Fibroblast of skin of left biceps (primary cell): ENCODE measurements at places on chromosomes 5 and 9.
A peak's percentile ranks its signal among the peaks of the same experiment; 100 is the strongest.

- DNase-seq = no peak
These were observed 352.1 kb downstream of the MLLT3 start for GRCh38 chr9:20270161-20270560.

DNA sequence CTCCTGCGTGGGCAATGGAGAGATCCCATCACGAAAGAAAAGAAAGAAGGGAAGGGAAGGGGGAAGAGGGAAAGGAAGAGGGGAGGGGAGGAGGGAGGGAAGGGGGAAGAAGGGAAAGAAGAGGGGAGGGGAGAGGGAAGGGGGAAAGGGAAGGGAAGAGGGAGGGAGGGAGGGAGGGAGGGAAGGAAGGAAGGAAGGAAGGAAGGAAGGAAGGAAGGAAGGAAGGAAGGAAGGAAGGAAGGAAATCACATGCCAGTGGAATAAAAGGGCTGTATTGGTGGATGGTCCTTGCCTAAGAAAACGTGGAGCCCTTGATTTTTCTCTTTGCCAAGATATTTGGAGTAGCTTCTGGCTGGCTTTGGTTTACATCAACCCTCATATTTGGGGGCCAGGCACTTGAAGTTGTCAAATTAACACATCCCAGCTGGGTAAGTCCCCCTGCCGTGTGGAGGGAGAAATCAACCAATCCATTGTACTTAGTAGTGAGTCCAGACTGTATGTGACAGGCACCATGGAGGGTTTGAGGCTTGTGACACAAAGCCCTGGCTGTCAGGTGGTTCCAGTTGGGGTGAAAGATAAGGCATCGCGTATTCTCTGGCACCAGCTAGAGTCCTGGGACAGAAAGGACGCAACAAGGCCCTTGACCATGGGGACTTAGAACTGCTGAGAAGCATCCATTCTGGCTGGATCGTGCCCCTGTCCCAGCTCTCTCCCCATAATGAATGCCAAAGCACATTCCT lies 23.7 kb downstream of the IDNK start:
- DNase-seq = no peak

DNA sequence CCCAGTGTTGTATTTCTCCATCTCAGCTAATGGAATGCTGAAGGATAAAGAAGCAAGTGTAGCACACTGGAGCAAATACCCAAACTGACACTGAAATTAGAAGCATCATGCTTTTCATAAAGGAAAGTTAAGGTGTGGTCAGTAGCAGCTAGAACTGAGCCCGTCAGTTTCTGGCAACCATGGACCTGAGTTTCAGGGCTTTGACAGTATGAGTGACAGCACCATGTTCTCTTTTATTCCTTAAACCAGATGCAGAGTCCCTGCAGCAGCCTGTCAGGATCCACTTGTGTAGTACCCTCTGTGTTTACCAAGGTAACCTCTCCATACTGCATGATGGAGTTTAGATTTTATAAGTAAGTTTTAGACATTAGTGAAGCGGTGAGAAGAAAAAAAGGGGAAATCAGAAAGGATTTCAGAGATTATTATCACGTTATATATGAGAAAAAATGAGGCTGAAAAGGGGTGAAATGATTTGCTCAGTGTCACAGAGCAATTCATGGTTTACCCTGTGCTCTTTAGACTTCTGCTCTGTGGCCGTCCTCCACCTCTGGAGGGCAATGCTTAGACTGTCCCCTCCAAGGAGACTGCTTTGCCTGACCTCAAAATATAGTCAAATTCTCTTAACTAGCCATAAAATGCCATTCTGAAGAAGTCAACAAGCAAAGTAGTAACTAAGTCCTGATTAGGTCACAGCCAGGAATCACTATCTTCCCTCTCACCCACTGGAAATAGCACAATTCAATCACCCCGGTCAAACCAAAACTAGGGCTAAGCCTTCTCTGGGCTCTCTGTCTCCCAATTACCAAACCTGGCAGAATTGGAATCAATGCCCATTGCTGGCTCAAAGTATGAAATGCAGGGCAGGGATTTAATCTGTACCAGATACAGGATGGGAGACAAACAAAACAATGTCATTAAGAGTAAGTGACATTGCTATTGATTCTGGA lies 10.5 kb upstream of the MYOT start:
- no peak for DNase-seq

- no peak for DNase-seq
These were observed 360.2 kb downstream of the SLIT3 start for GRCh38 chr5:168940712-168941111.

DNA sequence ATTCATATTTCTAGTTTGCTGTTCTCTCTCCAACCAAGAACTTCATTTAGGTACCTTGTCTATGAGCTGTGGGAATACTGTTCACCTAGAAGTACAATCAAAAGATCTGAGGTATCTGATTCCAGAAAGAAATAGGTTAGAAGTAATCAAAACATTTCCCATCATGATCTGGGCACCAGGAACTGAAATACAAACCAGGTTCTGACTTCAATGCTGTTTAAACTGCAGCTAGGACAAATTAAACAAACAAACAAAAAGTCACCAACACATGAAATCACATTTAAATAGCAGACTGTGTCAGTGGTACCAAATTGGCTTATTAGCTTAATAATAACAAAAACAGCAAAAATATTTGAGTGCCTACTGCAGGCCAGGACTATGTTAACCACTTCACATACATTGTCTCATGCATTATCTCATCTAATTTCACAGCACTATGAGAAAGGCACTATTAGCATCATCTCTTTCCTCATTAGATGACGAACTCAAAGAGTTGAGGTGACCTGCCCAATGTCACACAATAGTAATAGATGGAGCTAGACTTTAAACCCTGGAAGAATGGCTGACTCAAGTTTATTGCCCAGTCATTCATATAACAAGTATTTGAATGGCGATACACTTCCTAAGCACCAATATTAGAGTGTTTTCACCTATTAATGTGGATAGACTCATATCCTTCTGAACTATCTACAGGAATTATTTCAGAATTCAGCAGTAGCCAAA lies 14.5 kb downstream of the PLPP1 start:
- no peak for DNase-seq

- no peak for DNase-seq
These were observed 80.5 kb downstream of the IRX2 start for GRCh38 chr5:2670940-2671339.

DNA sequence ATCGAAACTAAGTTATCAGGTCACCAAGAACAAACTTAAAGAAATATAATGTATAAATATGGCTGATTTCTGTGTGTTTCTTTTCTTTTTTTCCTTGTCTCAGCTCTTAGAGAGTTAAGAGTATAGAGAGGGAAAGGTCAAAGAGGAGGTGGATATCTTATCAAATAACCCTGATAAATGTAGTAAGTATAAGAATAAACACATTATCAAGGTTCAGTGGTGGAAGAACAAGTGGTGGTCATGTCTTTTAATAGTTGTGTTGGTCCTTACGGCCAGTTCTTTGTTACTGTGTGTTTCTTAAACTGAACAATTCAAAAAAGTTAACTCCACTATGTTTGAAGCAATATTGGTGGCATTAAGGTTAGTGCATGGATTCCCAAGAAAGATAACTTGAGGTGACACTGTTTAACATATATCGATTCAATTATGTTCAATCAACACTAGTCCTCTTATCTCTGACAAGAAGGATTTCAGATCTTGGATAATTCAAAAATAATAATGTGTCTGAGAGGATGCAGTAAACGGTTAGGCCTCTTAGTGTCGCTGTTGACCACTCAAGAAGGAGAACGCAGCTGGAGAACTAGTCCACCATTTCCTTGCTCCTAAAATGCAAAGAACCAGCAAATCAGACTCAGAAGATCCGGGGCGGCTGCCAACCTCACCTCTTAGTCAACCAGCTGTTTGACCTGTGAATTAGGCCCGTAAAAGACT lies at the start of gene PCDHGA3:
TSS of gene PCDHGA3 (plus strand) at position 588 of the 711 bp plus-strand sequence. CDS start 205 bp downstream, outside the sequence.
- no peak for DNase-seq

- DNase-seq = no peak
These were observed 5.1 kb downstream of the MLANA start for GRCh38 chr9:5895782-5896181.

GRCh38 chr9:71663216-71663615 lies 105.1 kb downstream of the CEMIP2 start:
- DNase-seq = no peak

- no peak for DNase-seq
These were observed 25.9 kb downstream of the HOMER1 start for GRCh38 chr5:79488058-79488457.

- DNase-seq = no peak
These were observed 91.3 kb upstream of the RASEF start for GRCh38 chr9:83154087-83154736.

DNA sequence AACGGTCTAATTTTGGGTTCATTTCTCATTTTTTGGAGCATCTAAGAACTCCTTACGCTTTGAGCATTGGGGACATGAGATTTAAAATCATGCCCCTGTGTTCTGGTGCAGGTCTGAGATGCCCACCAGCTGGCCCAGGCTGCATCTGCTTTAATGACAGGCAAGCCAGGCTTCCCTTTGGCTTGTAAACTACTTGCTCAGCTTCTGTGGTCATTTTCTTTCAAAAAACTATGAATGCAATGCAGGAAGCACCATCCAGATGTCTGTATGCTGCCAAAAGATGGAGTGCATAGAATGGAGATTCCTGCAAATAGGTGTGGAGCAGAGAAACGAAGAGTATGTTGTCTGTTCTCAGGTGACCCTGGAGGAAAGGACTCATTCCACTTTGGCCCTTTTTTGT lies 399.9 kb upstream of the ADAMTSL1 start:
- no peak for DNase-seq

GRCh38 chr5:138745268-138745667 lies 8.0 kb upstream of the CTNNA1 start:
- no peak for DNase-seq

GRCh38 chr9:74379718-74380117 lies 117.4 kb upstream of the RORB start:
- DNase-seq = no peak

DNA sequence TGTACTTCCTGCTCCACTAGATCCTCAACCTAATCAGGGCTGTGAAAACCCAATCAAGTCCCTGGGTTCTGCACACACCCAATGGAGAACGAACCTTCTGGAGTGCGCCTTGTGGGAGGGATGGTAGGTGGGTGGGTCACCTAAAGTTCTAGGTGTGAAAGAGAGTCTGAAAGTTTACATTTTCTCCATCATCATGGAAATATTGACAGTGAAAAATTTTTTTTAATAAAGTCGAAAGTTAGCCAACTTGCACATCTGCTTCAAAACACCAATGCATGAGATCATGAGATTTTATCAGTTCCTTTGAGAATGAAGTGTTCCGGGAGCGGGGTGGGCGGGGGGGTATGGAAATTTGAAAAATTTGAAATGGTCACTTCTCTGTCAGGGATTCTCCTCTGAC lies 21.7 kb downstream of the TAF11L14 start:
- DNase-seq = no peak

DNA sequence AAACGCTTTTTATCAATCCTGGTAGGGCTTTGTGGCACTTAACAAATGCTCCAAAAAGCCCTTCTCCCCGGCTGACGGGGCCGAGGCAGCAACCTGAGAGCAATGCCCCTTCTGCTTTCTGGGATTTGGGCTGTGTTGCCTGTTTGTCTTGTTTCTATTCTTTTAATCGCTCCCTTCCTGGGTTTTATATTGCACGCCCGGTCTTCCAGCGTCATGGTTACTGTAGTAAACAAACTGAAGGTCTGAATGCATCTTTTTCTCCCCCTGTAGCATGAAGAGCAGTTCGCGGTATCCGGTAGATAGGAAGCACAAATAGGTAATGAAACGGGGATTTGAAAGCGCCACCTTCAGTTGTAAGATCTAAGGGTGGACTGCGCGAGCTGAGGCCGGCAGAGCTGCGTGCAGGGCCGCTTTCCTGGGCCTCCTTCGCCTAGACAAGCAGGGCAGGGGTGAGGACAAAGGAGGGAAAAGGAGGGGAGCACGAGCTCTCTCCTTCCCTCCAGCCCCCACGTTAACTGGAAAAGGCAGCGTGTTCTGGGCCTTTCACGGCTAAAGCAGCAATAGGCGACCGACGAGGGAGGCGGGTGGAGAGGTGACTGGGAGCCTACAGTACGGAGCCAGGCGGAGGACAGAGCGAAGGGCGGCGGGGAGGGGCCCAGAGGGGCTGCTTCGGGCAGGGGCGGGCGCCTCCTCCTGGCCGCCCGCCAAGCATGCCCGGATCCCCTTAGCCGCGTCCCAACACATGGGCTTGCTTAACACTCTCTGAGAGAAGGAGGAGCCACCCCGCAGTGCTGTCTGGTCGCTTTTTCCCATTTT lies 49.3 kb upstream of the ZNF366 start:
- DNase-seq = peak; percentile 56

- DNase-seq = no peak
These were observed 66.0 kb downstream of the RAB3C start for GRCh38 chr5:58648846-58649245.

DNA sequence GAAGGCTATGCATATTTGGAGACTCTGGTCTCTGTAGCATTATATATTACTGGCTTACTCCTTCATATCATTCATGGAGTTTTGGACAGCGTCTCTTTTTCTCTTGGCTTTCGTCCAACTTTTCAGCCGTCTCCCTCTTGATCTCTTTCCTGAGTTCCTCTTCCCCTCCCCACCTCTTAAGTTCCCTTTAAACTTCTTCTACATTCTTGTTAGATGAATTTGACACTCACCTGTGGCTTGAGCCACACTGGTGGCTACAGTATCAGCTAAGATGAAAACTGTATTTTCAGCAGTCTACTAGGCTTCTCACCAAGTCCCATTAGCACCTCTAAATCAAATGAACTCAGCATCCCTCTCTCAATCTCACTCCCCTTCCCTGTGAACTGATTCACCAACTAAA lies 128.1 kb downstream of the STARD4 start:
- DNase-seq = no peak

DNA sequence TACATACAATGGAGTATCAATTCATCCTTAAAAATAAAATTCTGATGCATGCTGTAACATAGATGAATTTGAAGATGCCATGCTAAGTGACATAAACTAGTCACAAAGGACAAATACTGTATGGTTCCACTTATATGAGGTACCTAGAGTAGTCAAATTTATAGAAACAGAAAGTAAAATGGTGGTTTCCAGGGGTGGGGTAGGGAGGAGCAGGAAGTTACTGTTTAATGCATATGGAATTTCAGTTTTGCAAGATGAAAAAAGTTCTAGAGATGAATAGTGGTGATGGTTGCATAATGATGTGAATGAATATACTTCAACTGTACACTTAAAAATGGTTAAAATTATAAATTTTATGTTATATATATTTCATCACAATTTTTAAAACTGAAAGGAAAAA lies 57.3 kb upstream of the FNIP1 start:
- DNase-seq = no peak

DNA sequence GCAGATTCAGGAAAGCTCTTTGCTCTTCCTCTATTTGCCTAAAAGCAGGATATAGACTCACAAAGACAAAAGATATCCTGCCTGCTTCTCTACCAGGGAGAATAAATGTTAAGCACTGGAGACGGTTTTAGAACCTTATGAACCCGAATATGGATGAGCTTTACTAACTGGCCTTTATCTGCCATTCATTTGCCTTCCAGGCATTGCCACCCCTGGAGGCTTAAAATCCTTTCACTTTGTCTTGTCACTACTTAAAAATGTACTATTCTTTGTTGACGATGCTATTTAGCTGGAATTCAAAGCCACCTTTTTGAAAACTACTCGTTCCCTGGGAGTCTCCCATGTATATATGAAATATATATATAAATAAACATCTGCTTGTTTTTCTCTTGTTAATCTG lies 23.2 kb upstream of the LVRN start:
- DNase-seq = no peak
